NCI-H2107 (cell line): ENCODE measurements at places on chromosomes 2 and 18.

- DNase-seq = no peak
Measured at GRCh38 chr2:23859983-23860382, 66.9 kb downstream of the ATAD2B start.

- no peak for DNase-seq
Measured at GRCh38 chr2:158125756-158126498, 24.3 kb downstream of the UPP2 start.

DNA sequence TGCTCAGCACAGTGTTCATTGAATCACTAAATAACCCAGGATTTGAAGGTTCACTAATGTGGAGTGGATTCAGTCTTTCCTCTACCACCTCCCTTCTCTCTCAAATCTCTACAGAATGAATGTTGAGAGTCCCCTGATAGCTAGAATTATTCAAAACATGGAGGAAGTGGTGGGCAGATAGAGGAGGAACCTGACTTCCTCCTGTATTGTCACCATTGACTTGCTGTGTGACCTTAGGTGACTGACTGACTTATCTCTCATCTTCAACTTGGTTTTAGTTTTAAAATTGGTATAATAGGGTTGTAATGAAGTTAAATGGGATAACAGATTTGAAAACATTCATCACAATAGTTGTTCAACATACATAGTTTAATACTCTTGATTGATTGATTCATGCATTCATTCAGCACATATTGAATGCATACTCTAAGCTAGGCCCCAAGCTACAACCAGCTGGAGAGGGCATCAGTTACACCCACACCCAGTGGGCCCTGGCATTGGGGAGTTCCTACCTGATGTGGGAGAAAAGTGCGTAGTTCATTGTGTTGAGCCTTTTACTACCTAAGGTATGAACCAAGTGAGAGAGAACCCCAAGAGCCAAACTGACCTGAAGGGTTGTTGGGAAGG lies 96.0 kb downstream of the WDR7 start:
- DNase-seq = no peak

- DNase-seq = no peak
Measured at GRCh38 chr18:22276334-22276713, 106.9 kb downstream of the GATA6 start.

- no peak for DNase-seq
Measured at GRCh38 chr2:20674974-20675679, 8.2 kb downstream of the GDF7 start.

GRCh38 chr2:127615511-127616166 lies 30.3 kb upstream of the GPR17 start:
- DNase-seq = no peak

DNA sequence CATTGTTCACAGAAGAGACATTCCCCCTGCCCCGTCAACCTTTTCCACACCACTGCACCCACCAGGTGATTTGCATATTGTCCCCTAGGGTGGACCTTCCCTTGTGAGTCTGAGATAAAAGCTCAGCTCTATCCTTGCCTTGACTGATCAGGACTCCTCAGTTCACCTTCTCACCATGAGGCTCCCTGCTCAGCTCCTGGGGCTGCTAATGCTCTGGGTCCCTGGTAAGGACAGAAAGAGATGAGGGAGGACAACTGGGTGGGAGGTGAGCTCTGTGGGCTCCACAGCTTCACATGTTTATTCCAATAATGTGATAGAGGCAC lies 1160.1 kb downstream of the RPIA start:
- DNase-seq = no peak

GRCh38 chr2:40282428-40282827 lies 169.5 kb downstream of the SLC8A1 start:
- no peak for DNase-seq

DNA sequence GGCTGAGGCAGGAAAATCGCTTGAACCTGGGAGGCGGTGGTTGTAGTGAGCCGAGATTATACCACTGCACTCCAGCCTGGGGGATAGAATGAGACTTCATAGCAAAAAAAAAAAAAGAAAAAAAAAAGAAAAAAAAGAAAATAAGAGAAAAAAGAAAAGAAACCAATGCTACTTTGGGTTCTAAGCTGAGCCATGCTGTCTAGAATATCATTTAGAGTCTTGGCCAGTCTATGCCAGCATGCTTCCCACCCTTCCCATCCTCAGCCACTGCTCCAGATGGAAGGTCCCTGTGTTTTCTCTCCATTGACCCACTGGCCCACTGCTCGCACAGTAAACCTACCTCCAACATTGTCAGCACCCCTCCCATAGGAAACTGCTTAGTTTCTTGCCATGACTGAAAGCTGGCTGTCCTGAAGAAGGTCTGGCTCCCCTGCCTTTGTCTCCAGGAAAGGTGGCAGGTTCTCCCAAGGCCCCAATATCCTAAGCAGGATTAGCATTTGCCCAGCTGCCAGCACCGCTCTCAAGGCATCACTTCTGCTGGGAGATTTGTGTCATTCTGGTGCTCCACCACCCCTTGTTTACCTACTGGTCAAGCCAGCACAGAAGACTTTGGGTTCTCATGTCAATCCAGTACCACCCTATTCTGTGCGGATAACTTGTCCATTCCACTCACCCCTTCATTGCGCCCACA lies 47.3 kb upstream of the PAPOLG start:
- no peak for DNase-seq

GRCh38 chr2:88265352-88266303 lies 95.5 kb downstream of the THNSL2 start:
- no peak for DNase-seq

DNA sequence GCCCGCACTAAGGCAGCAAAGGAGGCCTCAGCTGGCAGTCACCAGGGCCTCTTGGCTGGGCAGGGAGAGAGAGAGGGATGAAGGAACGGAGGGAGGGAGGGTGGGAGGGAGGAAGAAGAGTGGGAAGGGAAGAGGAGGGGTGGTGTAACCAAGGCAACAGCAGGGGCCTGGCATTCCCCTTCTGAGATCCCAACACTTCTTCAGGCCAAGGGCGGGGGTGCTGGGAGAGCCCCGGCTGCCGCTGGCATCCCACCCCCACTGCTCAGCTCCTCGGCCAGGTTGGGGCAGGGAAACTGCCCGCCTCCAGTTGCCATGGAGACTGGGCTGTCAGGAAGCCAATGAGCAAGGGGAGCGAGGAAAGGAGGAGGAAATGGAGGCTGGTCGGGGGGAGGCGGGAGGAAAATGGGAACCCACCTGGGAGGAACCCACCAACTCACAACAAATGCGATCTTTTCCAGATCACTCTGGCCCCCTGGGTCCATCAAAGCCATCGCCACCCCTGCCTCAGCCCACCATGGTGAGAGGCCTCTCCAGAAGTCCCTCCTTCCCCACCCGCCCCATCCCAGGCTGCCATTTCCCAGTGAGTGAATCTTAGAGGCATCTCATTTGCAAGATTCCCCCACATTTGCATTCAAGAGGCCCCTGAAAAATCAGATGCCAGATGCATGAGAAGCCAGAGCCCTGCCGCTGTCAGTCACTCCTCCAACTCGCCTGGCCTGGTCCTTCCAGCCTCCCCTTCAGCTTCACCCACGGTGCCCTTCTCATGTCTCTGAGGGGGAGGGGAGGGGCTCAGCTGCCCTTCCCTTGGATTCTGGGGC lies 12.4 kb downstream of the SH2D6 start:
- DNase-seq = no peak

- no peak for DNase-seq
Measured at GRCh38 chr2:171522052-171522787, at the start of gene CYBRD1. TSS of gene CYBRD1 (plus strand) at chr2:171522474. CDS start at chr2:171522546, 72 bp downstream.

GRCh38 chr2:85804583-85804982 lies 50.8 kb downstream of the ATOH8 start:
- no peak for DNase-seq

- no peak for DNase-seq
Measured at GRCh38 chr2:20992201-20992711, 51.6 kb downstream of the APOB start.

DNA sequence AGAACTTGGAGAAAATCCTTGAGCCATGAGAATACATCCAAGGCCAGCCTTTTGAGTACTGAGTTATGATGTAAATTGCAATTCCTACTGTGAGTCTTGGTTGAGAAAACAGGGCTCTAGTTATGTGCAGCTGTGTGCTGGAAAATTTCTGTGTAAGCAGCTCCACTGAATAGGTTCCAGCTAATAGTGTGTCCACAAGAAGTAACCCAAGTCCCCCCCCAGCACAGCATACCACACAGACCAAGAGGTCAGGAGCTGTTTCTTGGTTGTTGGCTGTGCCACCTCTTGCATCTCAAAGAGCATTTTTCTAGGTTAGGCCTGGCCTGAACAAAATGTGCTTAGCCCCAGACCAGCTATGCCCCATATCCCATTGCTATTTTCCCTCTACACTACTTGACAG lies 36.8 kb upstream of the APCDD1 start:
- DNase-seq = no peak

- DNase-seq = no peak
Measured at GRCh38 chr2:11988691-11989353, 242.4 kb downstream of the LPIN1 start.

DNA sequence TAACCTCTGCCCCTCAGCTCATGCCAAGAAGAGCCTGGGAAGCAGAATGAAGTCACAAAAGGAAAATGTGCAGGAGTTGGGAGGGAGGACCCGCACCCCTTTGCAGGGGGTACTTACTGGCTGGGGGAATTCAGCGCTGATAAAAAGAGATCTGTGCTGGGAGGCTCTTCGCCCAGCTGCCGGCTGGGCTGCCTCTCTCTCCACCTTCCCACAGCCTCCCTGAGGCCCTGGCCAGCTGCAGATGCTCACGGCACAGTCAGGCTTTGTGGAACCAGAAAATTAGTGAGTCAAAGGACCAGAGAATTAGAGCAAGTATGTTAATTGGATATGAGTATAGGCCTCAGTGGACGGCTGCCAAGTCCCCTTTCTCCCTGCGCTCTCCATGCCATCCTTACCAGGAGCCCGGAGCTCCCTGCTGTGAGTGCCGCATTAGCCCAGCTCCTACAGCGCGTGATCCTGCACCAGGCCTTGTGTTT lies 181.7 kb upstream of the SH3BP4 start:
- peak; percentile 72 for DNase-seq

GRCh38 chr18:12408247-12408869 lies 629 bp downstream of the PRELID3A start:
- no peak for DNase-seq

GRCh38 chr2:51918113-51918512 lies 886.2 kb upstream of the NRXN1 start:
- no peak for DNase-seq

DNA sequence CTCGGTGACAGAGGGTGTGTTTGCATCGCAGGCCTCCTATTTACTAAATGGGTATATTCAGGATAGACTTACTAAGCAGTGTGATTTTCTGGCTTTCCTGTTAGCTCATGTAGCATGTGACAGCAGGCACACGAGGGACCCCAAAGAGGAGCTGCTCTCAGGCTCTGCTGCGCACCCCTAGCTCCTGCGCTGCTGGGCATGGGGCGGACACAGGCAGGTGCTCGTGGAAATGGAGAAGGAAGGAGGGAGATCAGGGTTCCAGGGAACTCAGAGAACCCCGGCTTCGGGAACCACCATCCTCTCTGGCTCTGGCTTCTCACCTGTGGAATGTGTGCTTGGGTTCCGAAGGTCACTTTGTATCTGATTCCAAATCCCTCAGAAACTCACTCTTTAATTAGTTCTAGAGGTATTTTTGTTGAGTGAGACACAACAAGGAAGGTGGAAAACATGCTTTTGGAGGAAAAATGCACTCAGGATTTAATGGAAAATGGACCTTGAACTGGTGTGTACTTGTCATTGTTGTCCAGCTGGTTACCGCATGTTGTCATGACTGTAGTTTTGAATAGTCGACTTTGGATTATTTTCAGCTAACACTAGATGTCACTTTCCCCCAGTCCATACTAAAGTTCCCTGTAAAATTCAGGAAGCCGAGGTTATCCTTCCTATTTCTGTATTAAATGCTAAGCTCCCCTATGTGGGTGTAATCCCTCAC lies 3.5 kb downstream of the SNTG2 start:
- no peak for DNase-seq

DNA sequence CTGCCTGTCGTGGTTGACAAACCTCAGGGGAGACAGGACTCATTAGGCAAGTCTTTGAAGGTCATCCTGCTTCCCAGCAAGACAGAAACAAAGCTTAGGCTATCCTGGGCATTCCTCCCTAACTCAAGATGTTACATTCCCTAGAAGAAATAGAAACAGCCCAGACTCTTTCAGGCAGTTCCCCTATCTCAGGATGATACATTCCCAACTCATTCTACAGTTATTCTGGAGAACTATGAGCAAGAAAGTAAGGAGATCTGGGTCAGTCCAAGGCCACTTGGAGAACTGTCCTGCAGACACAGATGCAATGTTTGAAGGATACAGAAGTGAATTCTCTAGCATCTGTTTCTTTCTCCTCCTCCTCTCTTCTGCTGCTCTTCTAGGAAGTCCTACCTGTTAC lies 220.1 kb upstream of the NCKAP5 start:
- DNase-seq = no peak

DNA sequence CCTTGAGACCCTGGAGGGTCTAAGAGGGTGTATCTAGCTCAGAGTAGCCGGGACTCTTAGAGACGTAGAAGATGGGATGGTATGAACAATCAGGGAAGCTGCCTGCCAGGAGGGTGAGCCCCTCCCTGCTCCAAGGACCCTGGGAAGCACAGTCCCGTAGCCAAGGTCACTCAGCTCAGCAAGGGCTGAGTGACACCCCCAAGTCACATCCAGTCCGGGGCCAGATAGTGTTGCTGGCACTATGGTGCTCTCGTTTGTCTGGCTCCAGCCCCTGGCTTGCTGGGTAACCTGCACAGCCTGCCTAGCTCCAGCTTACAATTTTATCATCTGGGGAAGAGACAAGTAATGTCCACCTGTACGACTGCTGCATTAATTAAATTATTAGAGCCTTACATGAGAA lies 22.3 kb downstream of the REEP1 start:
- no peak for DNase-seq

- no peak for DNase-seq
Measured at GRCh38 chr18:5534845-5535244, 9.0 kb downstream of the EPB41L3 start.

DNA sequence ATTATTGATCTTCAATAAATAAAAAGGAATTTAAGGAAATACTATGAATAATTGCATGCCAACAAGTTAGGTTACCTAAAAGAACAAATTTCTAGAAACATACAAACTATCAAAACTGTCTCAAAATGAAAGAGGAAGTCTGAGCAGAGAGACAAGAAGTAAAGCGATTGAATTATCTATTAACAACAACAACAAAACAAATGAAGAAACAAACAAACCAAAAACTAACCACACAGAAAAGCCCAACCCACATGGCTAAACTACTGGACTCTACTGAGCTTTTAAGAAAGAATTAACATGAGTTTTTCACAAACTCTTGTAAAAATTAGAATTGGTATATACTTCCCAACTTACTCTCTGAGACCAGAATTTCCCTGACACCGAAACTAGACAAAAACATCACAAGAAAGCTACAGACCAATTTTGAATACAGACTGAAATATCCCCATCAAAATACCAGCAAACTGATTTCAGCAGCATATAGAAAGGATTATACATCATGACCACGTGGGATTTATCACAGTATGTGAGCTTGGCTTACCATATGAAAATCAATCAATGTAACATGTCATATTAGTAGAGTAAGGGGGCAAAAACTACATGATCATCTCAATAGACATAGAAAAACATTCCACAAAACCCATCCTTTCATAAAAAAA lies 16.6 kb upstream of the GALNT1 start:
- DNase-seq = no peak
